Right lung (tissue), 10 donors: ENCODE measurements at places on chromosomes 3 and 15.

- peak; percentile 44 for DNase-seq
These were observed 25.1 kb downstream of the SNX33 start for GRCh38 chr15:75672646-75673425.

- DNase-seq = no peak
These were observed 24.7 kb downstream of the CEMIP start for GRCh38 chr15:80803580-80804525.

GRCh38 chr3:9769426-9770275, at the start of gene CAMK1:
TSS of gene CAMK1 (minus strand) at chr3:9769947. CDS start at chr3:9767749, 2,198 bp downstream.
- peak; percentile 71 for DNase-seq

DNA sequence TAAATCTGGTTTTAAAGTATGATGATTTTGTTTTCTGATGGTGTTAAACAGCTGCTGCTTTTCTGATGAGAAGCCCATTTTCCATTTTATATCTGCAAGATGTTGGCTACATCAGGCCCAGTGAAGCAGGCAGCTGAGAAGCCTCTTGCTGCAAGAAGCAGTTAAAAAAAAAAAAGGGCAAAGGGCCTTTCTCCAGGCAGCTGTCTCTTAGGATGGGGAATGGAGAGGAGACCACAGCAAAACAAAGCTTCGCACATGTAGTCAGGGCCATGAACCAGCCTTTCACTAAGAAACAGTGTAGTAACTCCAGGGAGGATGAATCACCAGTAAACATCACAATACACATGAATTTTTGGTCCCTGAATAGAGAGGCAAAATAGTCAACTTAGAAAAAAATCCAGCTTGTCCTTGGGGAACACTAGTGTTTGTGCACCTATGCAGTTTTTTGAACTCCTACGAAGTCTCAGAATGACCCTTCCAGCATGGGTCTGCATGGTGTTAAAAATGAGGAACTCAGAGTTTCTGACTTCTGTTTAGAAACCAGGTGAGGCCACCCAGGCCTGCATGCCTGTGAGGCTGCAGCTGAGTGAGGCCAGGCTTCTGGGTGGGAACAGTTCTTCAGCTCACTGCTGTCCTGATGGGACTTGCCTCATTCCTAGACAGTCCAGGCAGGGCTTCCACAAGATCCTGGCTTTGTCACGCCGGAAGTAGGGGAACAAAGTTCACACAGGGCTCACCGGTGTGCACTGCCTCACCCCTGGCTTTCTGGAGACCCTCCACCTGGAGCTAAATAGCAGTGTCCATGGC, 518.7 kb downstream of the MCTP2 start:
- peak; percentile 80 for DNase-seq

GRCh38 chr3:11381141-11381540, 108.9 kb downstream of the ATG7 start:
- no peak for DNase-seq

- DNase-seq = no peak
These were observed 33.1 kb downstream of the PTX3 start for GRCh38 chr3:157469561-157470294.

GRCh38 chr15:34366271-34367065, 528 bp downstream of the LPCAT4 start:
- no peak for DNase-seq

GRCh38 chr3:145936971-145937370, 224.0 kb downstream of the PLOD2 start:
- peak; percentile 1 for DNase-seq
